Myocyte (in vitro differentiated cells): ENCODE measurements at places on chromosomes 1 and 21. TPM values are rescaled to one million over a fixed set of nuclear protein-coding genes. Genes with fewer than 3 reads are reported as not detected.

GRCh38 chr1:202164271-202165037 is 4.1 kb upstream of the PTPN7 start:
- peak; percentile 20 for DNase-seq

GRCh38 chr1:80917225-80917624 is 883.5 kb upstream of the ADGRL2 start:
- no peak for DNase-seq

DNA sequence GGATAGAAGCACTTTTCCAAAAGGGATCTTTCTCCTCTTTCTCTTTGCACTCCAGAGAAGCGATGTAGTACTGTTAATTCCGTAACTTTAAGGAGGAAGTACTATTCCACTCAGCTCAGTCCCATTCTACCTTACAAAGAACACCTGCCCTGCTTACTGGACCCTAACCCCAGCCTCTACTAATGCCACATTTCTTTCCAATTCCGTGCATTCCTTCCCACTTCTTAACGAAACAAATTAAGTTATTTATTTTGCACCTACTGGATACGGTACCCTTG is 511 bp downstream of the NDC1 start:
- DNase-seq, result no peak

- no peak for DNase-seq
Observed at GRCh38 chr1:59443310-59443709, 146.4 kb downstream of the FGGY start.

Gene FH
- total RNA-seq, result 67.0 and 94.9 TPM in 2 replicates

Gene CHODL
- total RNA-seq, result 0.05 and 0.24 TPM in 2 replicates

Gene PRAMEF8
- total RNA-seq, result not detected in 2 replicates

Gene LCE1C
- not detected in 2 replicates for total RNA-seq

Gene SPATA17
- 0.26 and 1.6 TPM in 2 replicates for total RNA-seq

Gene S100A7
- total RNA-seq, result not detected in 2 replicates
